ENCODE measurements at places on chromosomes 6 and 20.

GRCh38 chr20:59948828-59949720, 8.9 kb downstream of the FAM217B start:
- peak; percentile 68 for DNase-seq

DNA sequence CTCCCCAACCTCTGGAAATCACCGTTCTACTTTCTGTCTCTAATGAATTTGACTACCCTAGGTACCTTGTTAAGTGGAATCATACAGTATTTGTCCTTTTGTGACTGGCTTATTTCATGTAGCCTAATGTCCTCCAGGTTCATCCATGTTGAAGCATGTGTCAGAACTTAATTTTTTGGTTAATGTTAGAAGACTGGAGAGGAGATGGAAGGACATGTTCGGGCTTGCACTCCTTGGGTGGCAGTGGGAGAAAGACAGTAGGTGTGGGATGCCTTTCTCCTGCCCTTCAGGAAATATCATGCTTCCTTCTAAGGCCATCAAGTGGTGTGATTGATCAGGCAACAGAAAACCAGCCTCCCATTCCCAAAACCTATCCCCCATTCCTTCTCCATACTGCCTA, 61.1 kb upstream of the RNF144B start:
- DNase-seq = no peak

GRCh38 chr20:62832212-62832922, 15.5 kb downstream of the COL9A3 start:
- peak; percentile 38 for DNase-seq

DNA sequence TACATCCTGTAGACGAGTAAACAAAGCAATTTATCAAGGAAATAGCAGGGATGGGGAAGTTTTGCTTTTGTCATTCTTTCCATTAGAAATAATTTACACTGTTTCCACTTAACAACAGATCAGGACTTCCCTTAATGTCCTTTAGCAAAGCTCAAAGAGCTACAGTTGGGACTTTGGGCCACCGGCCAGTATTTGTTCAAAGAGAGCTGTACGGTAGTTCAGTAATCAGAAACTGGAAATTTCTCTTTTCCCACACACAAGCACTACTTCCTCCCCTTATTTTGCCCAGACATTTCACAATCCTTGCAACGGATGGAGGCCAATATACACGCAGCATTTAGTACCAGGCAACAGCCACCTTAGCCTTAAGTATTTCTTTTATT, 12.1 kb upstream of the HINT3 start:
- DNase-seq = no peak

GRCh38 chr20:9323622-9324021, 190.8 kb upstream of the LAMP5 start:
- DNase-seq = no peak

DNA sequence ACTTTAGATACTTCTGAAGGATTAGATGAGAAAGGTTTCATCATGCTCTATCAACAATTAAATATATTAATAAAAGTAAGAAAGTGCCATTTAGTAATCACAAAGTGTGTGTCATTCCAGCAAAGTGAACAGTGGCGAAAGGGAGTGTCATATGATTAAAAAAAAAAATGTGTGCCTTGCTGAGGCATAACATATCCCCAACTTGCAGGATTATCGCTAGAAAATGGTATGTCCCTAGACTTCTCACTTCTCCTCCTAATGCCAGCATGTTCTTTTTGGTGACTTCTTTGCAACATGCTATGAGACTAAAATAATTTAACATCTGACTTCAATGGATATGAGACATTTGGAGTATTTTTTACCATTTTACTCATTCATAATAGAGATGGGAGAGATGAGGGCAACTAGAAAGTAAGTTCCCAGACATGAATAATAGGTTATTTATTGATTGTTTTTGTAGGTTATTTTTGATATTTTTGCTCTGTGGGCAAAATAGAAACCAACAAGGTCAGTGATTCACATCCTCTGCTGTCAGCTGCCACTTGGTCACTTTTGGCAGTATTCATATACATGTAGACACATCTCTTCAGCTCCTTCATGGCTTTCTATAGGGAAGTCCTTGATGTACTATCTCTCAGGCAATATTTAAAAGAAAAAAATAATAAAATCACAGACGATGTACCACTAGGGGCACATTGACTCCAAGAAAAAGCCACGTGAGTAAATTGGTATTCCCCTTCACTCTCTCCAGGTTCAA, 370.1 kb downstream of the BMP2 start:
- DNase-seq = no peak
